ENCODE measurements at places on chromosomes 2 and 18.

DNA sequence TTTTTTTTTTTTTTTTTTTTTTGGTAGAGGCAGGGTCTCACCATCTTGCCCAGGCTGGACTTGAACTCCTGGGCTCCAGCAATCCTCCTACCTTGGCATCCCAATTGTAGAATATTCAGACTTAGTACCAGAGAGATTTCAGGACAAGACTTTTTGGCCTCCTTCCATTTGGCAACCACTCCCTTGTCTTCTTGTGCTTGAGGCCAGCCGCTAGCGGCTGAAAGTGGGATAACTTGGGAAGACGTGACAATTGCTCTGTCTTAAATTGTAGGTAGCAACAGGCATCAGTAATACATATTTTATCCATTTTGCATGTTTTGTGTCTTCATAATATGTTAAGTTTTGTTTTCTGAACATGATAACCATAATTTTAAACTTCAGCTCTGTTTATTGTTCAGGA, 53.3 kb upstream of the TTN start:
- no peak for DNase-seq

DNA sequence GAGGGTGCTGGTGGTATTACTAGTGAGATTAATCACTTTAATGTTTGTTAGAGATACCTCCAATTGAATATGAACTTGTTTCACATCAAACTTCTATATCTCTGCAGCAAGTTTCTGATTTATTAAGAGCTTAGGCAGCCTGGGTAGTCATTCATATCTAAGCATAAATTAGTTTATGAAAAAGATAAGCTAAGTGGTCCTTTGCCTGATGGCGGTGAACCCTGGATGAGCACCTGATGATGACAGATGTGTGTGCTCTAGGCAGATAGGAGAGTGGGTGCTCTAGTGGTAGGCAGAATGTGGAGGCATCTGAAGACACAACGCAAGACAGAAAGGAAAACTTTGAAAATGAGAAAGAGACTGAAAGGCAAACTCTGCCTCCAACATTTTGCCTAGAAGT, 5.0 kb downstream of the FKBP7 start:
- DNase-seq, result no peak

DNA sequence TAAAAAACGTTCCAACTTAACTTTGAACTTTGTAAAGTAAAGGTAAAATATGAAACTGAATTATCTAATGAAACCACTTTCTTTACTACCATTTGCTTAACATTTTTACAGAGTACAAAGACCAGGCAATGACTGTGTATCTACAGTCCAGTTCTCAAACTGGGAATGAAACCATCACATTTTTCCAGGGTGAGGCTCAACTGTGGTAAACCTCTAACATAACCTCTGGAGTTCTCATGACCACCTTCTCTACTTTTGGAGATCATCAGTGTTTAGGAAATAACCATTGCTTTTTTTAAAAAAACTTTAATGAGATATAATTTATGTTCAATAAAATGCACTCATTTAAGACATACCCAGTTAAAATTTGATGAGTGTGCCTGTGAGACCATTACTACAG, 223.5 kb downstream of the RNF152 start:
- no peak for DNase-seq

DNA sequence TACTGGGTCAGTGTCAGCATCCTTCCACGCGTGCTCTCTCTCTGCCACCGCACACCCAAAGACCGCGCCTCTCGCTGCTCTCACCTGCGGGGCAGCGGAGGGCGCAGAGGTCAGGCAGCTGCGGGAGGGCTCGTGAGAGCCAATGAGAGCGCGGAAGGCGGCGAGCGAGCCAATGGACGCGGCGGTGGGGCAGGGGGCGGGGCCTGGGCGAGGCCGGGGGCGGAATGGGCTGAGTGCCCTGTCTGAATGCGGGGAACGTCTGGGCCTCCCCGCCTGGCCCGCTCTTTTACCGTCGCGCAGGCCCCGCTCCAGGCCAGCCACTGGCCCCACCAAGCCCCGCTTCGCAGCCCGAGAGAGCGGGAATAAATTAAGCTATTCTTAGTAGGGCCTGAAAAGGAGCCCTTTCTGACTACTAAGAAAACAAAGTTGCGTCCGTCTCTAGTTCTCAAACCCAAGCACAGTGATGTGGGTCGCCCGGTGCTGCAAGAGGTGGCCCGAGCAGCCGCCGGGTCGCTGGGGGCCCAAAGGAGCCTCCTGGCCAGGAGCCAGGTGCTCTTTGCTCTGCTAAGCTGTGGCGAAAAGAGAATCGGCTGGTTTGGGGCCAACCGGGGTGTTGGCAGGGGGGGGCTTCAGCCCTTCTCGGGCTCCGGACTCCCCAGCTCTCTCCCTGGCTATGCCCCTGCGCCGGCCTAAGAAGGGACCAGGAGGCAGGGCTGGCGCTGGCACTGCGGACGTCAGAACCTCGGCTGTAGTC, 81.1 kb upstream of the GLI2 start:
- DNase-seq, result no peak

All from SW480 (cell line).